SJSA1 (cell line): ENCODE measurements at places on chromosomes 5 and 9. TPM values are rescaled to one million over a fixed set of nuclear protein-coding genes. Genes with fewer than 3 reads are reported as not detected.

GRCh38 chr5:72238712-72239445 is 81.2 kb downstream of the MRPS27 start:
- no peak overlapping the region for H3K27ac ChIP-seq
- H3K4me3 ChIP-seq = no peak overlapping the region
- peaks cover 32% of the 10 kb centered on the region for H3K4me1 ChIP-seq
- no peak for DNase-seq

- H3K4me1 ChIP-seq = no peaks in the 10 kb centered on the region
- H3K4me3 ChIP-seq = no peak overlapping the region
- no peak overlapping the region for H3K27ac ChIP-seq
- no peaks in the 10 kb centered on the region for H3K27me3 ChIP-seq
Measured at GRCh38 chr9:121825031-121825691, 173.7 kb downstream of the DAB2IP start.

DNA sequence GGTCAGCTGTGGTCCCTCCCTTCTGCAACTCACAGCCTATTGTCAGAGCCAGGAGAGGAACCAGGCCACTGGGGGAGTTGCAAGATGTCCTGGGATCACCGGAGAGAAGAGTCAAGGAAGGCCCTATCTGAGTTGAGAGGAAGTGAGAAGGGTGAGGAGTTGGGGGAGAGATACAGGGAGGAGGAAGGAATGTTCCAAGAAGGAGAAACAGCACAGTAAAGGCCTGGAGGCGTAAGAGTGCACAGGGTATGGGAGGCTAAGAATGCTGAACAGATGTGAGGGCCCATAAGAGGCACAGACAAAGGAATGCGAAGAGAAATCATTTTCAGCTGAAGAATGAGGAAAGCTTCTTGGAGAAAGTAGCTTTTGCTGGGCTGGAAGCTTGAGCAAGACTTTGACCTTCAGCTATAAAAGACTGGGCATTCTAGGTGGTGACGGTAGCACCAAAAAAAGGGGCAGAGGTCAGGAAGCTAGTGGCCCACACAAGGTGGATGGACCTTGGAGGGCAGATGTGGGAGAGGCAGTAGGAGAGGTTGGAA is 21.6 kb upstream of the CSF1R start:
- peaks cover 32% of the 10 kb centered on the region for H3K4me1 ChIP-seq
- H3K36me3 ChIP-seq = peaks cover 3% of the 10 kb centered on the region; the same call in 1 of the 2 replicates
- no peak for DNase-seq
- no peak overlapping the region for H3K4me3 ChIP-seq
- no peak overlapping the region for H3K27ac ChIP-seq

DNA sequence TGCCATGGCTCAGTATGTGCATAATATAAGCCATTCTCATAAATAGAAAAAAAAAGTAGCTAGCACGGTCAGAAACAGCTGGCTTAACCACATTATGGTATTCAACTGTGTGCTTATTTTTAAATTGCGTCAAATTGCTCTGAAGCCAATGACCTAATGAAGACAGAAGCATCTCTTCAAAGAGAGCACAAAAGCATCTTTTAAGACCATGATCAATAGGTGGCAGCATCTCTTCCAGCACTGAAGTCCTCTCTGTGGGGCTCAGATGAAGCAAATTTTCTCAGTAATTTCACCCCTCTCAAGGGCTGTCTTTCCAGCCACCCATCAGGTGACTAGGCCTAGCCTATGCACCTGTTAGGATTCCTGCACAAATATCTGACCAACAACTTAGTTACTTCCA is 251.4 kb downstream of the GLIS3 start:
- no peaks in the 10 kb centered on the region for H3K4me1 ChIP-seq
- H3K36me3 ChIP-seq = no peaks in the 10 kb centered on the region
- H3K4me3 ChIP-seq = no peak overlapping the region
- DNase-seq = no peak

DNA sequence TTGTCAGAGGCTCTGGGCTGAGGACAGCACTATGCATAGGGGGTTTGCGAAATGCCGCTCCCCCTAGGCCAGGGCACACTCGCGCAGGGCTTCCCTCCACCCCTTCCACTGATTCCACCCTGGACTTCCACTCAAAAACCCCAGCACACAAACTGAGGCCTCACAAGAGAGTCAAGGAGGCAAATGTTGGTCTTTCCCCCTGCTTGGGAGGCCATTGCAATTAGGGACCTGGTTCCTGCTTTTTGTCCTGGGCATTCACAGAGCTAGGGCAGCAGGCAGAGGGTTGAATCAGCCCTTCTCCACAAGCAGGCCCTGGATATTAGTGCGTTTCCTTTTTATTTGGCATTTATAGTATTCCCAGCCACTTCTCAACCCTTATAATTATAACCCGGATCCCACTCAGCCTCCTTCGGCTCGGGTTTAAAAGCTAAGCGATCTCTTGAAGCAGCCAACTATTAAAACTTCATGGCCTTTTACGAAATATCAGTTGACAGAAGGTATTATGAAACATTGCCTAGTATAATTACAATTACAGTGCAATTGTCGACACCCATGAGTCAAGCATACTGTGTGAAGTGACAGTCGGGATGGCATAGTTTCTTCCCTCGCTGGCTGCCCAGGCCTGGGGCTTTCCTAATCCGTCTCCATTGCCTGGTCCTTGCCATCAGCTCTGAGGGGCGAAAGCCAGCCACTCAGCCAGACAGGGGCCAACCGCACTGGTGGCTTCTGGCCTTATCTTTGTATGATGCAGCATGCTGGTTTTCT is 285.5 kb upstream of the MAP3K1 start:
- H3K36me3 ChIP-seq = no peaks in the 10 kb centered on the region
- 0 out of 2 replicates have a peak, but pooled peaks cover 2% of the 10 kb centered on the region for H3K4me1 ChIP-seq
- no peak overlapping the region for H3K27ac ChIP-seq
- no peak for DNase-seq

DNA sequence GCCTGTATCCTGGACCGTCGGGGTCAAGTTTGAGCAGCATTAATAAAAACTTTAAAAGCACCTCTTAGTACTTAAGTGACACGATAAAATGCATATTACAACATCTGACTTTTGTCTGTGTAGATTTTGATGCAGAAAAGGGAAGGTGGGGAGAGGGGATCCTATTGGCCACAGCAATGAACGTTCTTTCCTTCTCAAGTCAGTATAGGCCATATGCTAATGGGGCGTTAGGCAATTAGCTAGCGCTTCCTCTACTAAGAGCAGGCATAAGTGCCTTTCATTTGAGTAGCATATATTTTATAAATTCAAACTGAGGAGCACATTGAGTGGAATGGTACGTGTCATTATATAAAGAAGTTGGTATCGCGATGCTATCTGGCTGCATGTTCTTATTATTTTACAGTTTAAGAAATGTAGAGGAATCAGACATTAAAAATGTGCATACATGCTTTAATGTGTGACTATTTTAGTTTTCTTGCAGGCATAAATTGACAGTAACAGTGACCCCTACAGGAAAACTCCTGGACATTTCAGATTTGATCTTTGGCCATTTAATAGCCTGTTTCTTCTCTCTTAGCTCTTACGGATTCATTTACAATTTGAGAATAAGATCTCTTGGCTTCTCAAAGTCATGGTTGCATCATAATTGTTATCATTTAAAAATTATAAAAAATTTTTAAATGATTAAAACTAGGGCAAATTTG is 1.1 kb upstream of the GNA14 start:
- no peak overlapping the region for H3K4me3 ChIP-seq
- DNase-seq = no peak
- H3K27me3 ChIP-seq = no peaks in the 10 kb centered on the region
- no peak overlapping the region for H3K27ac ChIP-seq
- H3K36me3 ChIP-seq = no peaks in the 10 kb centered on the region

- no peak overlapping the region for H3K4me3 ChIP-seq
- H3K4me1 ChIP-seq = no peaks in the 10 kb centered on the region
- no peaks in the 10 kb centered on the region for H3K36me3 ChIP-seq
- no peaks in the 10 kb centered on the region for H3K27me3 ChIP-seq
Measured at GRCh38 chr9:4936823-4937222, 48.2 kb upstream of the JAK2 start.

GRCh38 chr5:17215361-17215760 is 2.1 kb upstream of the BASP1 start:
- no peak for DNase-seq
- peaks cover 25% of the 10 kb centered on the region for H3K4me1 ChIP-seq
- peaks cover 26% of the 10 kb centered on the region for H3K36me3 ChIP-seq
- H3K4me3 ChIP-seq = no peak overlapping the region
- H3K27ac ChIP-seq = no peak overlapping the region

DNA sequence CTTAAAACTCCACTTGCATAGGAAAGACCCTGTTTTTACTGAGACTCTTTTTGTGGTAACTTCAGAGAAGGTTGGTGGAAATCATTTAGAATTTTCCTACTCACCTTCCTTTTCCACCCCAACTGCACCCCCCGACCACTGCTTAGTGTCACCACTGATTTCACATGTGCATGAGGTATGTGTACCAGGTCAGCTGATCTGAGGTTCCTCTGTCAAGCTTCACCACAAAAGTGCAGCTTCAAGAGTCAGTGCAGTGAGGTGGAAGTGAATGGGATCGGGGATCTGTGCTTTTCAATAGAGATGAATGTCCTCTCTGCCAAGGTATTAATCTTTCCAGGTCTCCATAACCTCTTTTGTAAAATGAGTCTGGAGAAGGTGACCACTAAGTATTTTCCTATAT is 260.5 kb upstream of the WWC1 start:
- no peaks in the 10 kb centered on the region for H3K27me3 ChIP-seq
- no peaks in the 10 kb centered on the region for H3K36me3 ChIP-seq
- H3K4me3 ChIP-seq = no peak overlapping the region

- H3K27ac ChIP-seq = no peak overlapping the region
- H3K36me3 ChIP-seq = no peaks in the 10 kb centered on the region
- no peak for DNase-seq
- no peak overlapping the region for H3K4me3 ChIP-seq
- no peaks in the 10 kb centered on the region for H3K27me3 ChIP-seq
- H3K4me1 ChIP-seq = no peaks in the 10 kb centered on the region; the same call in 1 of the 2 replicates
Measured at GRCh38 chr5:55564721-55565120, 30.0 kb upstream of the PLPP1 start.

DNA sequence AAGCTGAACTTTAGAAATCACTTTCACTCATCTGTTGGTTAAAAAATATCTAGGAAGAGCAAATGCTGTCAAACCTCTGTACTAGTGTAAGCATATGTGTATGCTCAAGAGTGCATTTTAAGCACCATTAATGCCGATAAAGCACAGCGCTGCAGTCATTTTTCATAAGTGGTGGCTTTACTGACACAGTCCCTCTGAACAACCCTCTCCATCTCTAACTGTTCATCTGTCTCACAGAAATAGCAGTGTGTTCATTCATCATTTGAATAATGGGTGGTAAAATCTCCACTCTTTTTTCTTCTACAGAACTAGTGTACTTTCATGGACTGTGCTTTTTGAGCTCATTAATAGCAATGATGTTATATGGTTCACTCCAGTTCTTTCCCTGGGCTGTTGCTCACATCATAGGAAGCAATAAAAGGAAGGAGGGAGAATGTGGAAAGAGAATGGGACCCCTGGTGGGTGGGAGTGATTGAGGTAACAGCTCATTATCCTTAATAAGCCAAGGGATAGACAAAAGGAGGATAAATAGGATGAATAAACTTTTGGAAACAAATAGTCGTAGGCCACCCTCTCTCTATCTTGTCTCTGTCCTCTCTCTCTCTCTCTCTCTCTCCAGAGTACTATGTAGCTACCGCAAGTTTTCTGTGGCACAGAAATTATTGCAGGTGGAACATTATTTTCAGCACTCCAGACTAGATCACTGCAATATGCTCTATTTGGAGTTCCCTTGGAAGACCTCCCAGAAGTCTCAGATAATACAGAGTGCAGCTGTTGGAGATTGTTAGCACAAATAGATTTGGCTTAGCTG is 117.9 kb upstream of the PRDM9 start:
- H3K4me1 ChIP-seq = no peaks in the 10 kb centered on the region
- H3K36me3 ChIP-seq = no peaks in the 10 kb centered on the region
- H3K27me3 ChIP-seq = no peaks in the 10 kb centered on the region
- no peak overlapping the region for H3K4me3 ChIP-seq
- H3K27ac ChIP-seq = no peak overlapping the region

GRCh38 chr5:33892620-33893137 is 889 bp upstream of the ADAMTS12 start:
- peak; percentile 55 for DNase-seq
- H3K27ac ChIP-seq = peak overlapping the region; percentile 49; the same call in 1 of the 2 replicates
- H3K4me3 ChIP-seq = peak overlapping the region; percentile 38

DNA sequence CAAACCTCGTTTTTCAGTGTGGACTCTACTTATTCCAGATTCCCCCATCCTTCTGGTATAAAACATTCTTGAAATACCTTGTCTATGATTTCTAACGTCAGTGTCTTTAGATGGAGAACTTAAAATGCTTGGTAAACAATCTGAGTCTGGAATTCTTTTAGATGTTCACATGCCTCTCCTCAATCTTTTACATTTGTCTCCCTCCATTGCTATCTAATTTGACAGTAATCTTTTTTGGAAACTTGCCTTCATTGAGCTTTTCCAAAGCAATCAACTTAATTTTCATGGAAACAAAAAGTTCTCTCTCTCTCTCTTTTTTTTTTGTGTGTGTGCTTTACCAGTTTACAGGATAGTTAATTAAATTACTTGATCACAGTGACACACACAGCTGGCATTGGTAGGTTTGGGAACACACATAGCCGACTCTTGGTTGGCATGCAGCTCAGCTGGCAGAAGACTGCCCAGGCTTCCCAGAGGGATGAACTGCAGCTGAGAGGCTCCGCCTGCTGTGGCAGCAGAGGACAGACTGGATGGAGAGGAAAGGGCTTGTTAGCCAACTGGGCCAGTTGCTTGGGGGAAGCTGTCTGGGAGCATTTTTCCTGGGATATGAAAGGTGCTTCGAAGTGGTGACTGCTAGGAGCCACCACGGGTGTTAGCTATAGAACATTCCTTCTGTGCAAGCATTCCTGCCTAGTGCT is 271.3 kb downstream of the ZSWIM6 start:
- peak; percentile 63 for DNase-seq
- peak overlapping the region; percentile 45 for H3K27ac ChIP-seq
- no peaks in the 10 kb centered on the region for H3K27me3 ChIP-seq
- H3K4me1 ChIP-seq = peaks cover 63% of the 10 kb centered on the region

DNA sequence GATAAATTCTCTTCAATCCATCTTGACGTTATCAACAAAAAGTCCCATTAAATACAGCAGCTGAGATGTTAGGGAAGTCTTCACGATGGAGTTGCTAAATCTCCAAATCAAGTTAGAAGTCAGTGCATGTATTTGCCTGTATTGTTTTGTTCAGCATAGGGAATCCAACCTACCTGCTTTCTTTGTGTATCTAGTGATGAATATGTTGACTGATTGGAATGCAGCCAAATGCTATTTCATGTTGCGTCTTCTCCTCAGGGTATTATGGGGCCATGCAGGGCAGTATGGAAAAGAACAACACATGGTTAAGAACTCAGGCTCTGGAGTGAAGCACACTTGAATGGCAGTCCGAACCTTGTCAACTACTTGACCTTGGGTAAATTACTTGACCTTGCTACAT is 529.5 kb upstream of the ZNF462 start:
- H3K27me3 ChIP-seq = no peaks in the 10 kb centered on the region
- H3K27ac ChIP-seq = no peak overlapping the region
- no peak for DNase-seq
- peaks cover 5% of the 10 kb centered on the region; the same call in 1 of the 2 replicates for H3K36me3 ChIP-seq
- no peak overlapping the region for H3K4me3 ChIP-seq
- H3K4me1 ChIP-seq = no peaks in the 10 kb centered on the region

The IL13 gene
- not detected in 2 replicates for total RNA-seq

The PRELID1 gene
- 456 and 457 TPM in 2 replicates for total RNA-seq

The ROPN1L gene
- 2.9 and 3.0 TPM in 2 replicates for total RNA-seq

The TLX3 gene
- not detected in 2 replicates for total RNA-seq

The PLAC8L1 gene
- total RNA-seq = not detected in 2 replicates

The IL33 gene
- not detected in 2 replicates for total RNA-seq

The POLR3G gene
- total RNA-seq = 2.5 and 5.0 TPM in 2 replicates

The KIF2A gene
- 44.0 and 63.6 TPM in 2 replicates for total RNA-seq

The GPRIN1 gene
- 15.0 and 15.6 TPM in 2 replicates for total RNA-seq
